ENCODE measurements at places on chromosomes 2 and 18.

- DNase-seq, result no peak
Measured at GRCh38 chr2:43819491-43820163, 19.0 kb downstream of the ABCG5 start.

GRCh38 chr2:202152104-202152715, 79.2 kb downstream of the KIAA2012 start:
- DNase-seq, result no peak

DNA sequence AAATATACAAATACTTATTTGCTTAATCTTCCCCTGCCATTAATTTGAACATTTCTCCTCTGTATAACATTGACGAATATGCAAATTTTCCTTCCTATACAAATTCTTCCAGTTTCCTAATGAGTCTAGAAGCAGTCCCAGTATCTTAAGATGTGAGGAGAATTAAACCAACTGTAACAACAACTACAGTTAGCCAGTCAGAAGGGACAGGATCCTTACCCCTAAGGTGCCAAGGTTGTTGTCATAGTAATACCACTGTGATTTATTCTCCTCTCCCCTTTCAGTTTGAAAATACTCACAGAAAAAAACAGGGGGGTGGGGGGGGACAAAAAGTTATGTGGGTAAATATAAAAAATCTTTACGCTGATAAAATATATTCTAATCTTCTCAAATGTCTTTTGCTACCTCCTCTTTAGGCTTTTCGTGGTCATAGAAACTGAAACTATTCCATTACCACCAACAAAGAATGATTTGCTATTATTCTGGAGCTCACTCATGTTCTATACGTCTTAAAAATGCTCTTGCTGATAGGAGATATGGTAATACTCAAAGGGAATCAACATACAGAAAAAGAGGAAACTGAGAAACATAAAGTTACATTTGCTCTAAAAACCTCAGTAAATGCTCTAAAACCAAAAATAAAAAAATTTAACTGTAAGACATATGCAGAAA, 107.6 kb downstream of the MEMO1 start:
- DNase-seq, result no peak

DNA sequence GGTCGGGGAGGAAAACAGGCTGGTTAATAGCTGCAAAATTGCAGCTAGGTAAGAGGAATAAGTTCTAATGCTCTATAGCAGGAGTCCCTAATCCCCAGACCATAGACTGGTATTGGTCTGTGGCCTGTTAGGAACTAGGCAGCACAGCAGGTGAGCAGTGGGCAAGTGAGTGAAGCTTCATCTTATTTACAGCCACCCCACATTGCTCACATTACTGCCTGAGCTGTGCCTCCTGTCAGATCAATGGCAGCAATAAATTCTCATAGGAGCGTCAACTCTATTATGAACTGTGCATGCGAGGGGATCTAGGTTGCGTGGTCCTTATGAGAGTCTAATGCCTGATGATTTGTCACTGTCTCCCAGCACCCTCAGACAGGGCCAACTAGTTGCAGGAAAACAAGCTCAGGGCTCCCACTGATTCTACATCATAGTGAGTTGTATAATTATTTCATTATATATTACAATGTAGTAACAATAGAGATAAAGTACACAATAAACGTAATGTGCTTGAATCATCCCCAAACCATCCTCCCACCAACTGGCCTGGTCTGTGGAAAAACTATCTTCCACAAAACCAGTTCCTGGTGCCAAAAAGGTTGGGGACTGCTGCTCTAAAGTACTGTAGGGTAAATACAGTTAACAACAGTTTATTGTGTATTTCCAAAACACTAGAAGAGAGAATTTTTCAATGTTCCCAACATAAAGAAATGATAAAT, 91.7 kb upstream of the TFCP2L1 start:
- no peak for DNase-seq

- no peak for DNase-seq
Measured at GRCh38 chr18:58241026-58241679, 197.1 kb downstream of the NEDD4L start.

DNA sequence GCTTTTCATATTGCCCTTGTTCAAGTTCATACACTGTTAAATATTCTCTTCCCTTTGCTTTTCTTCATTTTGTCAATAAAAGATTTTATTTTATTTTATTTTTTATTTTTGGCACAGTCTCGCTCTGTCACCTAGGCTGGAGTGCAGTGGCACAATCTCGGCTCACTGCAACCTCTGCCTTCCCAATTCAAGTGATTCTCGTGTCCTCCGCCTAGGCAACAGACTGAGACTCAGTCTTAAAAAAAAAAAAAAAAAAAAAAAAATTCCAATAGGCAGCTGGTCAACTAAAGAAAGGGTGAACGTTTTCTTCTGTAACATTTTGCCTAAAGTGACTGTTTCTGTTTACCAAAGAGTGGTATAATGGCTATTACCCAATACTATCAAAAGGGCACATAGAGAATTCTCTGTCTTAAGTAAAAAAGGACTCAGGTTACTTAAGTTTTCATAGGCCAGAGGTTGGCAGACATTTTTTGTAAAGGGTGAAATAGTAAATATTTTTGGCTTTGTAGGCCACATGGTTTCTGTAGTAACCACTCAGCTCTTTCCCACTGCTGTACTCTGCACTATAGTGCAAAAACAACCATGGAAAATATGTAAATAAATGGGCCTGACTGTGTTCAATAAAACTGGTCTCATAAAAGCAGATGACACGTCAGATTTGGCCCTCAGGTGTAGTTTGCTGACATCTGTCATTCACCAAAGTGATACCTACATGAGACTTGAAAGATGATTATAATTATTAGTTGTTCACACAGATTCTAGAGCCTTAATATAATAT, 113.4 kb downstream of the MIB1 start:
- no peak for DNase-seq

Measured in hypothalamus (tissue), 51 donors.